IPS DF 6.9 (cell line): ENCODE measurements at places on chromosomes 2 and 18.

DNA sequence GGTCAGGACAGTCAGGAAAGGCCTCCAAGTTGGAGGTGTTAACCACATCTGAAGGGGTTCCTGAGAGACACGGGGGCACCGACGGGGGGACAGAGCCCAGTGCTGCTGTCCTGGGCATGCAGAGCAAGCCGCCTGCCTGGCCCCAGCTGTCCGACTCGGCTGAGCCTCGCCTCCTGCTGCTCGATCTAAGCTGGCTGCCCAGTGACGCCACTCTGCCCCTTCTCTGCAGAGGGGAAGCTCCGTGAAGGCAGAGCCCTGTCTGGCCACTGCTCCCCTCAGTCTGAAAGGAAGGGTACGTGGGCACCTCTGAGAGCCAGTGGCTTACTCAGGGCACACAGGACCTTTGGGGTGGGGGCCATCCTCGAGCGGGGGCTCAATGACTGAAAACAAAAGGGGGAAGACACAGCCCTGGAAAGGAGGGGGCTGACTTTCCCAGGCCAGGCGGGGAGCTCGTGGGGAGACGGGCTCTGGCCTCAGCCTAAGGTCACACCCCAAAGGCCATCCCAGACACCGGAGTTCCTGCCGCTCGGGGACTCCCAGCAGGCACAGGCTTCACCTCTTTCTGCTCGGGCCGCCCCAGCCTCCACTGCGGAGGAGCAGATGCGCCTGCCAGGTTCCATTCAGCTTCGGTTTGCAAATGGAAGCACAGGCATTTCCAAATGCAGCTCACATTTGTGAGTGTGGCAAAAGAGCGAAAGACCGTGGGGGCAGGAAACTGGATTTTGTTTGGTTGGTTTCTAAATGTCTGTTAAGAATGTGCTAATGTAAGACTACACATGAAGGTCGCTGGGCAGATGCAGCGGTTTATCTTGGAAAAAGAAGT lies 136.9 kb downstream of the HDAC4 start:
- no peak for DNase-seq

GRCh38 chr18:48475635-48476549 lies 62.9 kb upstream of the CTIF start:
- peak; percentile 20 for DNase-seq

GRCh38 chr2:106030287-106031268 lies 163.5 kb downstream of the UXS1 start:
- DNase-seq = no peak

DNA sequence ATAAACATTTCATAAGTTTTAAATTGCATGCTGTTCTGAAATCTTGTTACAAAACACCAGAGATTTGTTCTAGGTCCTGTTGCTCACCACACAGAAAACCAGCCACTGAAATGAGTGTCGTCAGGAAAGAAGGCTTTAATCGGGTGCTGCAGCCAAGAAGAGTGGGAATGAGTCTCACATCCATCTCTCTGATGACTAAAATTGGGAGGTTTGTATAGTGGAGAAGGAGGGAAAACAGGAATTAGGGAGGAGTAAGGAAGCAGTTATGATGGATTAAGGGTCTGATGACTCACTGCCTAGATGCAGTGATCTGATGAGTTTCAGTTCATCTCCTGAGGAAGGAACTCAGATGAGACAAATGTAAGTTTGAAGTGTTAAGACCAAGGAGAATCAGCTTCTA lies 42.1 kb upstream of the GPR39 start:
- no peak for DNase-seq

- DNase-seq = no peak
Observed at GRCh38 chr2:457792-458424, 170.0 kb upstream of the ALKAL2 start.

GRCh38 chr2:156466739-156467405 lies 30.7 kb downstream of the GPD2 start:
- no peak for DNase-seq
